Thymus (tissue), 14 donors: ENCODE measurements at places on chromosomes 3 and 15. TPM values are rescaled to one million over a fixed set of nuclear protein-coding genes. Genes with fewer than 3 reads are reported as not detected.

DNA sequence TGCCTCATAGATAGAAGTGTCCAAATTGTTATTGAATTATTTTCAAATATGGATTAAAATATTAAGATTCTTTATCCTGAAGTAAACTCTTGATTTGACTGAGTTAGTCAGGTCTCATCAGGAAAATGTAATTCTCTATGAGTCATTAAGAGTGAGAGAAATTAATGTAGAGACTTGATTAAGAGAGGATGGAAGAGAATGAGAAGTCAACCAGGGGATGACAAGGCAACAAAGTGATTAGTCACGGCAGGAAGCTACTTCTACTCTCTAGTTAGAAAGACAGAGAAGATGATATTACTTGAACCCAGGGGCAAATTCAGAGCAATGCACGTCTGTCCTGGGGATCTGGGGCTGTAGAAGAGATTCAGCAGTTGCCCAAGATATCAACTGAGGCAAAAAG lies 202.5 kb downstream of the LSAMP start:
- no peak for DNase-seq

CHRNA5 gene
- polyA plus RNA-seq: 1.5 TPM

- no peak for DNase-seq
These were observed 3.8 kb downstream of the SKOR1 start for GRCh38 chr15:67828969-67829646.

DNA sequence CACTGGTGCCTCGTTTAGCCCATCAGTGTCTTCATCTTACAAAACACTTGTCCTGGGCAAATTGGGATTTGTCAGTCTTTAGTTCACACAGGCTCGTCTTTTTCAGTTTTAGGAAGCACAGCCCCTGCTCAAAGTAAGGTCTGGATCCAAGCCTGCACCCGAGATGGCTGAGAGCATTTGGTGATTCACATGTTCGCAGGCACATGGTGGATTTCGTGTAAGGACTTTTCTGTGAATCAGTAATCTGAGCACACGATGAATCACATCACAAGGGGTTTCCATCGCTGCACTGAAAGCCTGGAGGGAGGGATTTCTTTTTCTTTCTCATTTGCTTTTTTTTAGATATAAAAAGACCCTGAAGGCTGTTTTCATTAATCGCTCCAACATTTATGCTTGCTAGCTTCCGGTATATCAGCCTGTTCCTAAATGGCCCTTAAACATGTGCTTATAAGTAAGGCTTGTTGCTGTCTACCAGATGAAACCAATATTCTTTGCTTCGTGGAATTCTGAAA lies 435.6 kb upstream of the ATP10A start:
- DNase-seq: no peak

DNA sequence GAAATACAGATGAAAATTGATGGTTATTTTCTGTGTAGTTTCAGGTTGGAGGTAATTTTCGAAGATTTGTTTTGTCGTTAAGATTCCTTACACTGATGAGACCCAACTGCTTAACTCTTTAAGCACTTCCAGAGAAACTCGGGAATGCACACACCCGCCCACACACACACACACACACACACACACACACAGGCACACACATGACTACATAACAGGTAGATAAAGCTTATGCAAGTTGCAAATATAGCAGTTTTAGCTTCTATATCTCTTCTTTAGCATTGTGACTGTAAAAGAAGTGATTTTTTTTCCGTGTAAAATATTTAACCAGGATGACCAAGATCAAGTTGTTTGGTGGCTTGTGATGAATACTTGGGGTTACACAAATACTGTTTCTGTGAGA lies 294.9 kb upstream of the NR2F2 start:
- no peak for DNase-seq

- no peak for DNase-seq
These were observed 84.6 kb downstream of the GREM1 start for GRCh38 chr15:32802286-32802936.

DNA sequence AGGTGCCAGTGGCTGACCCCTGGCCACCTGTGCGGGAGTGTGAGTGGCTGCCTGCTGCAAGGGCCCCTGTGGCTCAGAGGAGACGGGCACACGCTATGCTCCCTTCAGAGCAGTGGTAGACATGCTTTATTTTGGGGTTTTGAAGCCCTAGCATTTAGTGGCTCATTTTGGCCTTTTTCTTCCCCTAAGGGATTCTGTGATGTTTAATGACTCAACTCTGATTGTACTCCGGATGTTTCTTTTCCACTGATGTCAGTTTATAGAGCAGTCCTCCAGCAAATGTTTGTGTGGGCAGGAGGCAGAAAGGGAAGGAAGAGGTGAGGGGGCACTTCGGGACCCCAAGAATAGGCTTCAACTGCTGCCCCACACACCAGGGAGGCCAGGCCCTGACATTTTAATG lies 288.9 kb upstream of the C2CD4B start:
- DNase-seq: no peak

TGM4 gene
- 0.62 TPM for polyA plus RNA-seq

DNA sequence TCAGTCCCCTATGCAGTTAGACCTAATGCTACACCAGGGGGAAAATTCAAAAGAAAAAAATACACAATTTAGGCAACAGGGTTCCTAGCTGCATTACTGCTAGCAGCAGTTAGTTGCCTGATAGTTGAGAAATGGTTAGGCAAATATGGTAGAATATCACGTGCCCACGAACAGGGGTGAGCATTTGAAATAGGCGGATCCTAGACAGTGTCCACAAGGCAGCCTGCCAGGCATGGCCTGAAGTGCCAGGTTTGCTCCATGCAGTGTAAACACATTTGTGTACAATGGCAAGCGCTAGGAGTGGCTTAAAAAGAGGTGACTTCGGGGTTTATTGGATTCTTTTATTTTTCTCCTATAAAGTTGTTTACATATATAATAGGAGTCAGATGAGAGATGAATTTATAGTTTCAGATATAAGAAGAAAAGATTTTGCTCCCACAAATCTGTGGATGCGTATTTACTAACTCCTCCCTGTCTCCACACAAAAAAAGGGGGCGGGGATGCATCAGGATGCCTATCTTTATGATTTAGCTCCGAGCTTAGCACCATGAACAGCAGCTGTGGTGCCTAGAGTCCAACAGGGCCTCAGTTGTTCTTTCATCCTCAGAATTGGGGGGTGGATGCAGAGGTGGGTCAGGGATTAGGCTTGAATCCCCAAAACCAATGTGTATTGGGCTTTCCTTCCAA lies 3.9 kb upstream of the TGM4 start:
- no peak for DNase-seq

DNA sequence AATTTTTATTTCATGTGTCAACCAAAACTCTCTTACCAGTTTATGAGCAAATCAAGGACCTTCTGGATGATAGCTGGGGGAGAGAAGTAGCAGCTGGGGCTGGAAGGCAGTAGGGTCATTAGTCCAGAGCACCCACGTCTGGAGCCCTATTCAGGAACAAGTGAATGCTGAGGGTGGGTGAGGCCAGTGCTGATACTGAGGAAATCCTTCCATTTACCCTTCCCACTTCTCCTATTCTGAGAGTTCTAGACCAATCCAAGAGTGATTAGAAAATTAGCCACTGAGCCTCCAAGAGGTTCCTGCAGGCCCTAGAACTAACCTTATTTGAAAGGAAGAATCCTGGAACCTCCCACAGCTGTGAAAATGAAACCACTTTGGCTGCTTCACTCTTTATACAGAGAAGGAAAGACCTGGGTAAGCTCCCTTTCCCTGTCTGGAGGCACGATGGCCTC lies 46.2 kb upstream of the VILL start:
- DNase-seq: no peak

GUCA1C gene
- 0.11 TPM for polyA plus RNA-seq

GRCh38 chr15:66505430-66505811 lies 295 bp downstream of the ZWILCH start:
- no peak for DNase-seq
